ENCODE measurements at places on chromosomes 5 and 9.

- no peak for DNase-seq
Observed at GRCh38 chr9:93205896-93206575, 22.1 kb downstream of the WNK2 start.

DNA sequence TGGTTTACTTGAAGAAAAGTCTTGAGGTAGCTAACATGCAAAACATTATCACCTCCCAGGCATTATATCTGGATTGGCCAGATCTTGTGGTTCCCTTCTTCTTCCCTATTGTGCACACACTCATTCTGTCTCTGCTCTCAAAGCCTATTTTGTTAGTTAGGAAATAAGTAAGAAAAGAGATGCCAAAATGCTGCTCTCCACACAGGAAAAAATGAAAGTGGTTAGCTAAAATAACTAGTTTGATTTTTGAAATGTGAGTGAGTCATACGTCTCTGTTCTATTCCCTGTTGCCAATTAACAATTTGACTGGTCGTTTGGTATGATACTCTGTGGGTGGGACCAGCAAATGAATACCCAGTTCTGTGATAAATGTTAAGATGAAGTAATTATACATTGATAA, 28.1 kb downstream of the LMNB1 start:
- peak; percentile 48 for DNase-seq

- DNase-seq = no peak
Observed at GRCh38 chr9:106092083-106092482, 397.7 kb downstream of the TMEM38B start.

DNA sequence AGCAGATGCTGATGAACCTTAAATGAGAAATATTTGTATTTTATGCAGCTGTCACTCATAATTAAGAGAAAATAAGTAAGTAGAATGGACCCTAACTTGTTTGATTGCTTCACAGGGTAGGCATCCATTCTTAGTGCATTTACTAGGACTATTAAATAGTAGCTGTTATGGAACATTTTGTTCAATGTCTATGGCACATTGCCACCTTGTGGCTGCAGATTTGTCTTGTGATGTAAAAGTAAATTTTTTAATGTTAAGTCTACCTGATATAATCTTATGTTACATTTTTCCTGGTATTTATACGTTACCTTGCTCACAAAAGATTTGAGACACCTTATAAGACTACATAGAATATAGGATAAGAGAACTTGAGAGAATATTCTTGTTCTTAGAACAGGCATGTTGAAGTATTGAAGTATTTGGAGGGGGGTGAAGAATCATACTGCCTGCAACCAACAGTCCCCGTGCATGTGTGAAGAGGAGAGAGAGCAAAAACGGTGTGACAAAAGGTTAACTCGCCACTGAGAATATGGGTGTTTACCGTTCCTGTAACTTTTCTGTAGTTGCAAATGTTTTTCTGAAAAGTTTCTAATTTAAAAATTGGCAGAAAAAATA, 161.1 kb downstream of the MAST4 start:
- DNase-seq = peak; percentile 40

DNA sequence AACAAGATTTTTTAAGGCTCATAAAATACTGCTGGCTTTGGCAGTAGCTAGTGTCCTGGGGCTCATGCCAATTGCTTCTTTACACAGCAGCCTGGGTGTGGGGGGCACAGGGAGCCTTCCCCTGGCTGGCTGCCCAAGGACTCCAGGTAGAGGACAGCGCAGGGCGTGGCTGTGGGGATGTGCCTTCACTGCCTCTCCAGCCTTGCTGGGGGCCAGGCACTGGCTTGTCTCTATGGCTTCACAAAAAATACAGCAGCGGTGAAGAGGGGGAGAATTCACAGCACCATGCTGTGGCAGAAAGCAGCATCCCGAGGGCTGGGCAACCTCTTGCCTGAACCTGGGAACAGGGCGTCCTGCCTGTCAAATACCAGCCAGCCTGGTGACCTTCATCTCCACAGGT, 57.4 kb downstream of the DAP start:
- no peak for DNase-seq

GRCh38 chr5:14025569-14026286, 81.2 kb upstream of the DNAH5 start:
- DNase-seq = no peak

GRCh38 chr5:172932313-172933017, 26.8 kb upstream of the RPL26L1 start:
- DNase-seq = peak; percentile 84

DNA sequence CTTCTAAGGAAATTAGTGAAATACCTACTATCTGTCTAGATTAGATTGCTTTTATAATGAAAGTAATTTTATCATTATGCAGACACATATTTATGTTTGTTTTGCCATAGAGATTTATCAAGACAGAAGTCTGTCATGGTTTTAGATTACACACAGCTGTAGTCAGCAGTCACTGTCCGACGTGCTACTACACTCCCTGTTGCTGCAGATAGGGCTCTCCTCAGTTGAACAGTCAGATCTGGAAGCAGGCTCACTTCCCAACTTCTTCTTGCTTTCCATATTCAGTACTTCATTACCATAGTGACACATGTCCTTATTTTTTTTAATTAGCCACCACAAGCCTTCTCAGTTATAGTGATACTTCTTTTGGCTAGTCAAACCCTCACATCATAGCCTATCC, 329.9 kb upstream of the ITGA1 start:
- no peak for DNase-seq

DNA sequence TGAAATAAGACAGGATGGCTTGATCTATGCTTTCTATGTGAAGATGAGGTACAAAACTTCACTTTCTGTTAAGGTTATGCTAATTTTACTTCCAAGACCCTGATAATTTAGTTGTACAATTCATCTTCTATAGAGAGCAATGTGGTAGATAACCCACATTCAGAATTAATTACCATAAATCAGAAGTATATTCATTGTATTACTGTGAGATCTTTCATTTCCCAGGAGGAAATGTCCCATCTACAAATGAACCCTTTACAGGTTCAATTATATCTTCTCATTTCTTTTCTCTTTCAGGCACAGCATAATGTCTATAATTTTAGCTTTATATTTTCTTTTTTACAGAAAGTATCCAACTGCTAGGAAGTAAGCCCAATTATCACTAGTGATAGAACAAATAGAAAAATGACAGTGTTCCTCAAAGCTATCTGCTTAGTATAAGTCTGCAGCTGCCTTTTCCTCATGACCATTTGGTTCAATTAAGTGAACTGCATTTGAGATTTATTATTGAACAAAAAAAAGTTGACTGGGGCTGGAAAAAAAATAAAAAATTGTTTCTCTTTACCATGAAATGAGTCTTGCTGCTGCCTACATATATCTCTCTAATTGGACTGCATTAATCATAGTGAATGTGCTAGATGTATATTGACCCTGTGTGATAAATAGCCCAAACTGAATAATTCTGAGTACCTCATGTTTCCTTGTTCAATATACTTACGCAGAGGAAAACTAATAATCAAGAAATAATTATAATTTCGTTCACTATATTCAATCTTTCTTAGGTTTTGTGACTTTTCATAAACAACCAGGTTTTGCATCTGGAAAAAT, 1329.4 kb downstream of the PTPRD start:
- DNase-seq = no peak

- DNase-seq = no peak
Observed at GRCh38 chr5:1217596-1218206, 7.5 kb upstream of the SLC6A18 start.

DNA sequence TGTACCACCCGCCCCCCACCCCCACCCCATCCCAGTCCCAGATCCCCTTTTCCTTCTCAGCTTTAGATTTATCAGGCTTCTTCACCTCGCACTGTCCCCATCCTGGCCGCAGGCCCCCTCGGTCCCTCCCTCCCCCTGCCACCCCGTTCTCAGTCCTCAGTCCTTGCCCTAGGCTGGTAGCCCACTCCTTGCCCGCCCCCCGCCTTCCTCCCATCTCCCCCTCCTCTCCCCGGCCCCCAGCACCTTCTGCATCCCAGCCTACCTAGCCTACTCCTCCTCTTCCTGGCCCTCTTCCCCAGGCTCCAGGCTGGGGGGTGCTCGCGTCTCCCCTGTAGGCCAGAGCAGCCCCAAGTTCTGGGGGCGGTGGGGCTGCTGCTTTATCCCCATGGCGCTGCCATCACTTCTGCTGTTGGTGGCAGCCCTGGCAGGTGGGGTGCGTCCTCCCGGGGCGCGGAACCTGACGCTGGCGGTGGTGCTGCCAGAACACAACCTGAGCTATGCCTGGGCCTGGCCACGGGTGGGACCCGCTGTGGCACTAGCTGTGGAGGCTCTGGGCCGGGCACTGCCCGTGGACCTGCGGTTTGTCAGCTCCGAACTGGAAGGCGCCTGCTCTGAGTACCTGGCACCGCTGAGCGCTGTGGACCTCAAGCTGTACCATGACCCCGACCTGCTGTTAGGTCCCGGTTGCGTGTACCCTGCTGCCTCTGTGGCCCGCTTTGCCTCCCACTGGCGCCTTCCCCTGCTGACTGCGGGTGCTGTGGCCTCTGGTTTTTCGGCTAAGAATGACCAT, 828 bp downstream of the NPR2 start:
- no peak for DNase-seq

DNA sequence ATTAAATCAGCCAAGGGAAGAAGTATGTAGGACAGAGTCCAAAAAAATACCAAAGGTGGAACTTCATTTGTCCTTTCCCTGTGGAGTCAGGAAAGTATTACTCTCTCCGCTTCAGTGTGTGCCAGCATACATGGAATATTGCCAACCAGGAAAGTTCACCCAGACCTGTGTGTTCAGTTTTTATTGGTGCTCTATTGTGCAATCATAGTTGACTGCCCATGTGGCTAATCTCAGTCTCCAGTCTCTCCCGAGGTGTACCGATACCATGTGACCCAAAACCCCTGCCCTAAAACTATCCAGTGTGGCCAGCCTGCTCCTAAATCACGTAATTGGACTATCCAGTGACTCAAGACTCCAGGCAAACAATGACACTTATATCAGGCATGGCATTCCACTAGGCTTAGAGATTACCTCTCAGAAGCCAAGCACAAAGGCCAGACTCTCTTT, 38.8 kb downstream of the NFX1 start:
- peak; percentile 77 for DNase-seq

GRCh38 chr5:174355208-174355612, 309.7 kb downstream of the NSG2 start:
- DNase-seq = peak; percentile 52

- DNase-seq = no peak
Observed at GRCh38 chr5:78693339-78693738, 44.8 kb upstream of the LHFPL2 start.

DNA sequence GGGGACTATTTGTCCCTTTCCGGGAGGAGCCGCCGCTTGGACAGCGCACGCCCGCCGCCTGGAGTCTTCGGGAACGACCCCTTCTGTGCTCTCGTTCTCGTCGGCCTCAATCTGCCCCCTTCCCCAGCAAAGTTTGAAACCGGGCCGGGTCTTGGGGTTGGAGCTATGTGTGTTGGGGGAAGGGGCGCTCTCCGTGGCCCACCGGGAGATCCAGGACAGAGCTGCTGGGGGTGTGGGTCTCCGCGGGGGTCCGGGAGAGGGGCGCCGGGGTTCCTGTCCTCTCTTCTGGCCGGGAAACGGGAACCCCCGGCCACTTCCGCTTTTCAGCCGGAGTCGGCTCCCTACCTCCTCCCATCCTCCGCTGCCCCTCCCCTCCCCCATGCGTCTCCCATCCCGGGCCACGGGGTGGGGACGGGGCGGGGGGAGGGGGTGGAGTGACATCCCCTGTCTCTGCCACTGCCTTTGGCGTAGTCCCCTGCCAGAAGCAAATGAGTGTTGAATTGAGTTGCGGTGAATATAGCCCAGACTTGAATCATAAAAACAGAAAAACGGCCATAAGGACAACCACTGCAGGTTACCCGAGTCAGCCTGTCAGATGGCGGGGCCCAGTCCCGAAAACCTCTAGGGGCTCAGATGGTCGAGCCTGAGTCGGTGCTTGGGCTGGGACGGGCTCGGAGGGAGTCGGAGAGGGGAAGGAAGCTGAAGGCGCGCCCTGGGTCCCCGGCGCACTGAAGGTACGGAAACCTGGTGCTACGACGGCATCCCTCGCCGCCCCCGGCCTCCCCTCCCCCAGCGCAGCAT, 1.1 kb downstream of the CPLX2 start:
- DNase-seq = no peak

DNA sequence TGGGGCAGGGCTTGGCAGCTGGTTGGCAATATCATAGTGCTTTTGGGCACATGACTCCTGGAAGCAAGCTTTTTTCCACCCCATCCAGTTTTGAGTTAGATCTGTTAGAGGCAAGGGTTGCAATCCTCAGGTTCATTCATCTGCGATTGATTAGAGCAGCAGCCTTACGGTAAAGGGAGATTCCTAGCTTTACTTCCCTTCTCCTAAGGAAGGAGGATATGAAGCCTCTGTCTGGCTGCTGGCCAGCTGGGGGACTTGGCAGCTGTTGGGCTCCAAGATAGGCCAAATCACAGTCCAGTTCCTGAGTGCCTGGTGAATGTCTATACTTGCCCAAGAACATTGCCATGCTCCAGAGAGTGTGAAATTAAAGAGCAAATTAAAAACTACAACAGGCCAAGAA, 113.4 kb upstream of the CCNH start:
- no peak for DNase-seq

DNA sequence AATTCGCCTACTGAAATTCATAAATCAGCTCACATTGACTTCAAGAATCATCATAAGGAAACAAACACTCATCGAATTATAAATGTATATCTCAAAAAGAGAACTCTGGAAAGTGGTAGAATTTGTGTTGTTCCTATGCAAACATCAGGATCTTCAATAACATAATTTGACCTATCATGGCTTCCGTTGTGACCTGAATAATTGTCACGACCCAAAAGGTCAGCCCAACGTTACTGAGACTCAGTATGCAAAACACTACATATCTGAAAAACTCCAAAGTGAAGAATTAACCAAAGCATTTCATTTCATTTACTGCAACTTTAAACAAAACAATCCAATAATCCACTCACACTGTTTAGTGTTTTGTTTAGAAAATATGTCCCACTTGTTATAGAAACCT, 1.2 kb downstream of the RAPGEF6 start:
- no peak for DNase-seq

DNA sequence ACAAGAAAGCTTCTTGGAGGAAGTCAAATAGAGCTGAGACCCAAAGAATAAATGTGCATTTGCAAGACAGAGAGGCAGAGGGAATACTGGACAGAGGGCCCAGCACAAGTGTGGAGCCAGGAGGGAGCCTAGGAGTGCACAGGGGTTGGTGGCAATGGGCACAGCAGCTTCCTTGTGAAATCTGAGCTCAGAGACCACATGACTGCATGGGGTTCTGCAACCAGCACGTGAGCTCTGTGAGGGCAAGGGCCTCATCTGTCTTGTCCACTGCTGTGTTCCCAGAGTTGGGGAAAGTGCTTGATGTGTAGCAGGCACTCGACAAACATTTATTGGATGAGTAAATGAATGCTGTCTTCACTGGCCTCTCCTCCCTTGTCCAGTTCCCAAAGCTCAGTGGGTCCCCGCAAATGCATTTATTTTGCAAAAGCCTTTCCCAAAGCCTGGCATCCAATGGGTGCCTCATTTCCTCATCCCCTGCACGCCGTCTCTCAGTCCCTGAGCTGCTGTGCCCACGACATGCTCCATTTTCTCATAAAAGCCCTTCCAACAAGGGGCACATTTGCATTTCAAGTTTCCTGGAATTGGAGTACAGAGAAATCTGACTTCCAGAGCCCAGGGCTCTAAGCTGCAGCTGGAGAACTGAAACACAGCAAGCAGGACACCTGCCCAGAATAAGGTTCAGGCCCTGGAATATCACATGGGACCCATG, 58.5 kb downstream of the KCNIP1 start:
- no peak for DNase-seq

GRCh38 chr5:171524466-171524865, 105.0 kb downstream of the FGF18 start:
- DNase-seq = no peak

GRCh38 chr9:95809686-95810085, 65.8 kb upstream of the ERCC6L2 start:
- DNase-seq = no peak
